ENCODE measurements at places on chromosomes 16 and 17.
A peak's percentile ranks its signal among the peaks of the same experiment; 100 is the strongest.

DNA sequence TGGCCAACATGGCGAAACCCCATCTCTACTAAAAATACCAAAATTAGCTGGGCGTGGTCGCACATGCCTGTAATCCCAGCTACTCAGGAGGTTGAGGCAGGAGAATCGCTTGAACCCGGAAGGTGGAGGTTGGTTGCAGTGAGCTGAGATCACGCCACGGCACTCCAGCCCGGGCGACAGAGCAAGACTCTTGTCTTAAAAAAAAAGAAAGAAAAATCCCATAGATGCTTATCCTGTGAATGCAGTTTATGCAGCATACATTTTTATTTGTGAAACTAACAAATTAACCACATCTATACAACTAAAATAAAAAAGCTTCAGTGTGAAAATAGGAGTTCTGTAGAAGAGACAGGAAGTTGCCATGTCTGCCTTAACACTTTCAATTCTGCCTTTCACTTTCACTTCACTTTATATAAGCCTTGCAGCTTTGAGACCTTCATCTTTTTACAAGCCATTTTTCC, 7.1 kb downstream of the IGSF6 start:
- no peak for DNase-seq

DNA sequence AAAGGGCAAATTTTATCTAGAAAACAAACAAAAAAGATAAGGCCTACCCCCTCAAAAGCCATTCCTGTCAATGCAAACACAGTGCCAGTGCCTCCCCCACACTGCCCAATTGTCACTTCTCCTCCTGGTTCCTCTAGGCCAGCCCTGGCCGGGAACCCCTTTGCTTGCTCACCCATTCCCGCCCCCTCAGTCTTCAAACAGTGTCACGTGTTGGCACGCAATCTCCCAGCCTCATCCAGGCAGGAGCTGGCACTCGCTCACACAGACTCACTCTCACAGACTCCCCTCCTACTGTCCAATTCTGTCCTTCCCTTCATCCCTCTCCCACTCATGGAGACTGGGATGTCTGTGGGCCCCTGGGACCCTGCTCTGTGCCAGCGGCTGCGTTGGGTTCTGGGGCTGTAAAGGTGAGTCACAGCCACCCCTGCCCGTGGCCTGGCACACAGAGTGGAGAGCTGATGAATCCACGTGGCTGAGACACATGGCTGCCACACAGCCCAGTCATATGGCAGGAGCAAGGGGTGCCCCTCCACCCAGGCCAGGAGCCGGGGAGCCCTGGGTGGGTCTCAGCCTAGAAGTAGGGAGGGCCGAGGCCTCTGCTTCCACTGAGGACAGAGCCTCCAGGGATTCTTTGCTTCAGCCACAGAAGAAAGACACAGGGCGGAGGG, 54.8 kb downstream of the VAC14 start:
- DNase-seq, result no peak

DNA sequence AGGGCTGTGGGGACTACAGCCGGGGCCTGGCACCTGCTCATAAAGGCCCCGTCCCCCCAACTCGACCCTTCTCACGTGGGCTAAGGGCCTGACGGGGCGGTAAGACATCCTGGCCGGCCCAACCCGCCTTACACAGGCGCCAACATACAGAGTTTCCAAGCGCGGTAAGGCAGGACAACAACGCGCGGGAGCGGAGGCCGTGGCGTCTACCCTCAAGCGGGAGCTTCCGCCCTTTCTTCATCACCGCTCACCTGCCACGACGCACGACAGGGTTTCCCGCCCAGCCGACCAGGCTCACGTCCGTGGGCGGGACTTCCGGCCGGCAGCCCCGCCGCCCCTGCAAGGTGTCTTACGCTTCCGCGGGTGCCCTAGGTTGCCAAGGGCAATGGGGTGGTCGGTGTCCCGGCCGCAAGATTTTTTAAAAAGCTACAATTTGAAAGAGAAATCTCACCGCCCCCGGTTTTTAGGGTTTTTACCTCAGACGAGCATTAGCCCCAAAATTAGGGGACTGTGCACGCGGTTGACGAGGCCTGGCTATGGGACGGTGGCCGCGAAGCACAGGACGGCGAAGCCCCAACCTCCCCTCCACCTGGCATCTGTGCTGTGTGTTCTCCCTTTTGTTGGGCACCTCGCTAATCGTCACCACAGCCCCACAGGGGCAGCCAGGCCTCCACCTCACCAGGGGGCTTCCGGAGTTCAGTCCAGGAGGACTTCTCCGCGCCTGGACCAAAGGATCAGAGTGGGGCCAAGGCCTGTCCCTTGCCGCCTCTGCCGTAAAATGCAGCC, at the start of gene TERB1:
Gene TERB1 (minus strand): TSS at position 265 of the 786 bp plus-strand sequence. CDS start 4,786 bp downstream, outside the sequence.
- DNase-seq, result no peak

- no peak for DNase-seq
These were observed 41.1 kb downstream of the BAHCC1 start for GRCh38 chr17:81436294-81436849.

GRCh38 chr17:64410750-64411490, 20.3 kb upstream of the PECAM1 start:
- no peak for DNase-seq

DNA sequence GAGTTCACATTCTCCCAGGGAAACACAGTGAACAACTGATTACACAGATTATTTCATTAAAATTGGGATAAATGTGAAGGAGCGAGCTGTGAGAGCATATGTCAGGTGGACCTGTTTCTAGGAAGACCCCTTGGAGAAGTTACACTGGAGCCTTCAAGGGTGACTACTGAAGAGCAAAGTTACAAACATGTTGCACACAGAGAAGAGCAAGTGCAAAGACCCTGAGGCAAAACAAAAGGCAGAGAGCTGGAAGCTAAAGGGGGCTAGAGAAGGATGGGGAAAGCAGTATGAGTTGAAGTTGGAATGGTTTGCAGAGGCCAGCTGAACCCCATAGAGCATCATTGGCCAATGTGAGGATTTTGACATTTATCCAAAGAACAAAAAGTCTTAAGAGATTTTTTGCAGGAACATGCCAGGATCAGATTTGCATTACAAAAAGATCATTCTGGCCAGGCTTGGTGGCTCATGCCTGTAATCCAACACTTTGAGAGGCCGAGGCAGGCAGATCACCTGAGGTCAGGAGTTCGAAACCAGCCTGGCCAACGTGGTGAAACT, 14.1 kb downstream of the PDZD9 start:
- no peak for DNase-seq

GRCh38 chr16:22618842-22619241, 108.2 kb downstream of the NPIPB5 start:
- no peak for DNase-seq

GRCh38 chr17:72004611-72005331, 116.0 kb upstream of the SOX9 start:
- DNase-seq, result no peak

DNA sequence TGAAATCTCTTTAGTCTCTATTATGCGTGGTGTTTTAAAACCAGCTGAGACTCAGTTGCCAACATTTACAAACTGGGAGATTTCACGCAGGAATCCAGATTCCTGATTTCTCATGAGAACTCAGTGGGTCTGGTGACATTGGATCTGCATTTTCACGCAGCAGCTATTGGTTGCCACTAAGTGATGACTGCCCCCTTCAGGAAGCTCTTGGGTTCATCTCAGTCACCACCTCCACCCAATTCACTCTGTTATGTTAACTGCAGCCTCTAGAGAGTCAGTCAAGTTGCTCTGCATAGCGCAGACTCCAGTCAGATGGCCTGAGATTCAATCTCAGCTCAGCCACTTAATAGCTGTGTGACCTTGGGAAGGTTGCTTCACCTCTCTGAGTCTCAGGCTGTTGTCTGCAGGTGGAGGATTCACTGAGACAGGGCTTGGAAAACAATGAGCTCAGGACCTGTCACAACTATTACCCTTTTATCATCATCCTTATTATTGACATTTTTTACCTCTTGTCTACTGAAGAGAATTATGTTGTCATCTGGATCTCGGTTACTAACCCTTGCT, 6.4 kb downstream of the SHISA9 start:
- DNase-seq, result no peak

- DNase-seq, result no peak
These were observed 1.1 kb upstream of the YBX2 start for GRCh38 chr17:7295230-7296180.

GRCh38 chr17:80109713-80110446, 8.5 kb downstream of the GAA start:
- no peak for DNase-seq

GRCh38 chr16:89210904-89211515, 6.5 kb upstream of the ZNF778 start:
- DNase-seq, result no peak

- DNase-seq, result no peak
These were observed 31.3 kb downstream of the KDM8 start for GRCh38 chr16:27234603-27235002.

DNA sequence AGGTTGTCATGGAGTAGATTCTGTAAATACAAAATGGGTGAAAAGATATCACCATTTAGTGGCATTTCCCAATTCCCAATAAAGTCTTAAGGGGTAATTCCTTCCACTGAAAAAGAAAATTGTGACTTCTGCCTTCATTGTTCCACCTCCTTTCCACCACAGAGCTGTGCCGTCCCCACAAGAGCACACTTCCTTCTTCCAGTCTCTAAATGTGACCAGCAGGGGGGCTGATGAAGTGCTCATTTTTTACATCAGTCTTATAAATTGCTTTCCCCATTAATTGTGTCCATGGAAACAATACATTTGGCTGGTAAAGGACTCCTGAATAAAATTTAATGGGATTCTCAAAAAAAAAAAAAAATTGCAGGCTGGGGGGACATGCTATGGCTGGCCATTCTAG, 260.8 kb upstream of the PSMD7 start:
- no peak for DNase-seq

GRCh38 chr17:29905086-29905878, 24.7 kb downstream of the SSH2 start:
- DNase-seq, result no peak

- DNase-seq, result no peak
These were observed 1.0 kb upstream of the C16orf74 start for GRCh38 chr16:85751698-85752501.

GRCh38 chr17:3539881-3540540, 17.6 kb downstream of the TRPV3 start:
- DNase-seq, result no peak

DNA sequence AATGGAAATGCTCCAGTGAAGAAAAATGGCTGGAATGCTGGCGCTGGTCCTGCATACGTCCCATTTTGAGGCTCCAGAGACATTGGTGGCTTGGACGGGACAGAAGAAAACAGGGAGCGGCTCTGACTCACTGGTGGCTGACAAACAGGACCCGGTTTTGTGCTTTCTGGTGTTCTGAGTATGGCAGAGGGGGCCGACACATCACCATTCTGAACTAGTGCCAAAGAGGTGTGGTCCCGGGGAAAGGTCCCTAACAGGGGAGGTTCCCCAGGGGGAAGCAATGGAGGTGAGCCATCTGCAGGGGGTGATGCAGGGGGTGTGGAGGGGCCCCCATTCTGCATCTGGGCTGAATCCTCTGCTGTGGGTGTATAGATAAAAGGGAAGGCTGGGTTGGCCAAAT, 8.3 kb downstream of the ANKRD40 start:
- no peak for DNase-seq

- DNase-seq, result no peak
These were observed 1.5 kb downstream of the SLC38A8 start for GRCh38 chr16:84040823-84041820.

DNA sequence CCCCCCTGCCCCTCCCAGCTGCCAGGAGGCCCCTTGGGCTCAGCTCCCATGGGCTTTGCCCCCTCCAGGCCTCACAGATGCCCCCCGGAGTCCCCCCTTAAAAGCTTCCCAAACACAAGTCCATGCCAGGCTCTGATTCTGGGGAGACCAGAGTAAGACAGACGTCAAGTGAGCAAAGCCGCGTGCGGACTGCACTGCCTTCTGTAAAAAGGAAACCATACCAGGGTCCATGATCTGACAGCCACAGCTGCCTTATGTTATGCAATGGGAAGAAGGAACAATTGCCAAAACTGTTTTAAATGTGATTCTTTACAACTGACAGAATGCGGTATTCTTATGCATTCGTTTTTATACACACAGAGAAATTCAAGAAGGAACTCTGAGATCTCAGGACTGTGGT, 17.9 kb upstream of the HEXD start:
- DNase-seq, result no peak

- DNase-seq, result no peak
These were observed 134.7 kb downstream of the SOX9 start for GRCh38 chr17:72255481-72255880.

GRCh38 chr17:62800585-62800984, 7.5 kb downstream of the MARCHF10 start:
- peak; percentile 17 for DNase-seq

GRCh38 chr17:42118545-42118944, 2.6 kb downstream of the KAT2A start:
- DNase-seq, result no peak

GRCh38 chr17:17180141-17180603, 26.0 kb downstream of the PLD6 start:
- peak; percentile 35 for DNase-seq

DNA sequence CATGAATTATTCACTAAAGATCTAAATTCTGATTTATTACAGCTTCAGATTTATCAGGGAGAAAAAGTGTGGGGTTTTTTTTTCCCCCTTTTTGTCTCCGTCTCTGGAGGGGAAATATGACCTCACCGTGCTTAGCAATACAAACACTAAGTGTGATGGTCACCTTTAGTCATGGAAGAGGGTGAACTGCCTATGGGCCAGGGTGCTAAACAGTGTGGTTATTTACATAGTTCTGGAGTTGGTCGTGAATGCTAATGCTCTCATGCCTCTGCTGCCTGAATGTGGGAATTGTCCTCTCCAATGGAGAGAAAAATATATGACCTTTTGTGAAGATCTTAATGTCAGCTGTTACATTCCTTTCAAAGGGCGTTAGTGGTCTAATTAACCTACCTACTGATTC, 44.8 kb upstream of the MSI2 start:
- DNase-seq, result no peak

DNA sequence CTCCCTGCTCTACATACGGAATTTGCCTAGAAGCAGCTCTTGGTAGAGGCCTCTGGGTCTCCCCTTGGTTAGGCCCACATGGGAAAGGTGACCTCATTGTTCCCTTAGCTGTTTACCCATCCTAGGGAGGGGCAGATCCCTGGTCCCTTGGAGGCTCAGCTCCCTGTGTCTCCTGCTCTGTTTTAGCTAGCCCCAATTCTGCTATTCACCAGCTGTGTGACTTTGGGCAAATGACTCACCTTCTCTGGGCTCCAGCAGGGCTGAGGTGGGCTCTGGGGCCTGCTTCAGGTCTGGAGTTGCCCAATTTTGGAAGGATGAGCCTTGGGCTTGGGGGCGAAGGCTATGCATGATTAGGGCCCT, 3.9 kb downstream of the ABCC3 start:
- no peak for DNase-seq

DNA sequence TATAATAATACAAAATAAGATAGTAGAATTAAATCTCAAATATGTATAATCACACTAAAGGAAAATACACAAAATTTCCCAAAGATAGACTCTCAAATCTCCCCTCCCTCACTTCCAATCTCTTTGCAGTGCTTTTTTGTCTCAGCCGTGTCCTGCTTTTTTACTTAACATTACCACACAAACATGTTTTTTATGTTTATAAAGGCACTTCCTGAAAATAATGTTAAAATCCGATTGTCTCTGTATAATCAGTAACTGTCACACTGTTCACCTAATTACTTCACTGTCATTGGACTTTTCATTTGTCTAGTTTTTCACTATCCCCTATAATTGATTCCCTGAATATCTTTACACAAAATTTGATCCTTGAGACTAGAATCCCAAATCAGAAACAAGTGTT, 38.2 kb upstream of the ALDH3A2 start:
- DNase-seq, result no peak

GRCh38 chr16:50467943-50468748, 80.0 kb upstream of the NKD1 start:
- DNase-seq, result no peak

- DNase-seq, result no peak
These were observed 2.1 kb upstream of the GPRC5C start for GRCh38 chr17:74429604-74430384.

- no peak for DNase-seq
These were observed 84.5 kb upstream of the ZNF469 start for GRCh38 chr16:88298181-88298832.

All from caudate nucleus (tissue), 63 donors.